ENCODE measurements at places on chromosomes 7 and 10.
A peak's percentile ranks its signal among the peaks of the same experiment; 100 is the strongest.

DNA sequence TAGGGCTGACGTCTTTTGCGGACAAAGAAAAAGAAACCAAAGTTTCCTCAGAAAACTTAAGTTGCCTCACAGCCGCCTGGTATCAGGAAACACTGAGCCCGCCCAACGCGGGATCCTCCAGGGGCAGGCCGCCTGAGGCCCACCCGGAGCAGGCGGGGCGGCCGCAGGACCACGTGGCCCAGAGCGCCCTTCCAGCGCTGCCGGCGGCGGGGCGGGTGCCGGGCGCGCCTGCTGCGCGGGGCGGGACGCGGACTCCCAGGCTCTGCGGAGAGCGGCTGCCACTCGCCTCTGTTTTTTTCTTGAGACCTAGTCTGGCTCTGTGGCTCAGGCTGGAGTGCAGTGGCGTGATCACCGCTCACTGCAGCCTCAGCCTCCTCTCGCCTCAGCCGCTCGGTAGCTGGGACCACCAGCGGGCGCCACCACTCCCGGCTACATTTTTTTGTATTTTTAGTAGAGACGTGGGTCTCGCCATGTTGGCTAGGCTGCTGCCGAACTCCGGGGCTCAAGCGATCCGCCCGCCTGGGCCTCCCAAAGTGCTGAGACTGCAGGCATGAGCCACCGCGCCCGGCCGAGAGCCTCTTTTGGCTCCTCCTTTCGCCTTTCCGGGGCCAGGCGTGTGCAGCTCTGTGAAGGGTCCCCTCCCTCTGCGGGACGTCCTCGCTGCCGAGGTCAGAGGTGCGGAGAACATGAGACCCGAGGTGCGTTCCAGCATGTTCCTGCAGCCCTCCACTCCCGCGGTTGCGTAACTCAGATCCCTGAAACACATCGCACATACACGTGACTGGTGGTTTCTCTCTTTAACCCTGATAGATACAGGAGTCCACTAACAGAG is 11.6 kb upstream of the HNRNPF start:
- peak; percentile 50 for DNase-seq

GRCh38 chr7:35860664-35861063 is 59.8 kb downstream of the SEPTIN7 start:
- no peak for DNase-seq

DNA sequence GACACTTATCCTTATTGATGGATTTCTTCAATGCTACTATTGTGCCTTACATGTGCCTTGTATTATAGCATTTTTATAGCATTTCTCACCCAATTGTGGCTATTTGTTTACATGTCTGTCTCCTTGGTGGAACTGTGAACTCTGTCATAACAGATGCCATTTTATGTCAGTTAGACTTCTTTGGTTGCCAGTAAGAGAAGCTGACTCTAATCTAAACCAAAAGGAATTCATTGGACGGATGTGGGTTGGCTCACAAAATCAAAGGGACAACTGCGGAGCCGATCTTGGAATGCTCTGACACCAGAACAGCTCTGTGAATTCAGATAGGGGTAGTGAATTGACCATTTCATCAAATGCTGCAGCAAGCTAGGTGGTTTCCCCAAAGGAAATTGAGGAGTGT is 15.0 kb downstream of the GARIN1A start:
- DNase-seq = no peak

GRCh38 chr10:95314192-95314918 is 23.6 kb upstream of the PDLIM1 start:
- no peak for DNase-seq

- no peak for DNase-seq
Observed at GRCh38 chr7:47942132-47942531, 6.1 kb downstream of the PKD1L1 start.

DNA sequence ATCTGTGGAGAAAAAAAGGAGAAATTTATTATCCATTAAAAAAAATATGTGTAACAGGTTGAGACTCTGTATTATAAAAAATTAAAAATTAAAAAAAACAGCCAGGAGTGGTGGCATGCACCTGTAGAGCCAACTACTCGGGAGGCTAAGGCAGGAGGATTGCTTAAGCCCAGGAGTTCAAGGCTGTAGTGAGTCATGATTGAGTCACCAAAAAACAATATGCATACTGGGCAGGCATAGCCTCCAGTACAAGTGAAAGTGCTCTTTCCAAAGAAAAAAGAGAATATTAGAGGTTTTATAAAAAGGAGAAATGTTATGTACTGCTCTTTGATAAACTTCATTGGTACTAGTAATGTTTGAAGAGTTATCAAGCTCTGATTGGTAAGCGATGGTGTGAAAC is 647.1 kb upstream of the ZWINT start:
- DNase-seq = no peak

DNA sequence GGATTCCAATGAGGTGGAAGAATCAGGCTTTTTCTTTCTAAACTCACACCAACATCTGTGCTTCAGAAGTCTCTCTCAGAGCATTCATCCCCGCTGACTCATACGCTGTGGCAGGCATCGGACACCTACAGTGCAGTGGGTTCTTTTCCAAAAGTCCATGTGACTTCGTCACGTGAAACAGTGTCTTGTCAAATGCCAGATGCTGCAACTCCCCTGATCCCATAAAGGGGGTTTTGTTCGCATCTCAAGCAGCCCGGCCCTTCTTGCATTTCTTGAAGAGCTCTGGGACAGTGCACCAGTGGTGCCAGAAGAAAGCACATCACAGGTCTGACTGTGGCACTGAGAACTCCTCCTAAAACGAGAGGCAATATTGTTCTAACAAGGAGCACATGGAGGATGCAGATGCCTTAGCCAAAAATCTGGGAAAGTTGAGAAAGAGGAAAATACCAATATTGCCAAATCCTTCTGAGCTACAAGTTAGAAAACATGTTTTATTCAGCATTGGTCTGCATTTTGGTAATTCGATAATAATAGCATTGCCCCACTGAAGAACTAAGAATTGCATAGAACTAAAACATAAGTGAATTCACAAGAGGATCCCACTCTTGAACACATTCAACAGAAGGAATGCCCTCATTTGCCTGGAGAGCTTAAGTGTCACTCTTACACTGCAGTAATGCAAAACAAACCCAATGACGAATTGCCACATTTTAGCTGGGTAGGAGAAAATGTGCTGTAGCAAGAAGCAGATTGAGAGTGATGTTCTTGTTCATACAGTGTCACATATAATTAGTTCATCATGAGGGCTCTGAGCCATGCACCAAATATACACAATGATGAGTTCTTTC is 204.4 kb downstream of the CXCL12 start:
- no peak for DNase-seq

- DNase-seq = no peak
Observed at GRCh38 chr10:103277713-103278536, 987 bp downstream of the INA start.

DNA sequence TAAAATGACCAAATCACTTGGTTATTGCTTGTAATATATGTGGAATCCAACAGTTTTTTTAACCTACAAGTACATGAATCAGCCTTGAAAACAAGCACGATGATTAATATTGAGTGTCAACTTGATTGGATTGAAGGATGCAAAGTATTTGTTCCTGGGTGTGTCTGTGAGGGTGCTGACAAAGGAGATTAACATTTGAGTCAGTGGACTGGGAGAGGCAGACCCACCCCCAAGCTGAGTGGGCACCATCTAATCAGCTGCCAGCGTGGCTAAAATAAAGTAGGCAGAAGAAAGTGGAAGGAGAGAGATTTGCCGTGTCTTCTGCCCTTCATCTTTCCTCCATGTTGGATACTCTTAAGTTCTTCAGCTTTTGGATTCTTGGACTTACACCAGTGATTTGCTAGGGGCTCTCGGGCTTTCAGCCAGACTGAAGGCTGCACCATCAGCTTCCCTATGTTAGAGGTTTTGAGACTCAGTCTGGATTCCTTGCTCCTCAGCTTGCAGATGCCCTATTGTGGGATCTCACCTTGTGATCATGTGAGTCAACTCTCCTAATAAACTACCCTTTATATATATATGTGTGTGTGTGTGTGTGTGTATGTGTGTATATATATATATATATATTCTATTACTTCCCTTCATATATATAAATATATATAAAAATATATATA is 118.4 kb upstream of the WDR11 start:
- DNase-seq = no peak

- no peak for DNase-seq
Observed at GRCh38 chr10:10432296-10433035, 585.2 kb upstream of the CELF2 start.

- no peak for DNase-seq
Observed at GRCh38 chr10:3802526-3803265, 17.7 kb upstream of the KLF6 start.

GRCh38 chr10:86188326-86188725 is 178.3 kb downstream of the GRID1 start:
- DNase-seq = no peak

DNA sequence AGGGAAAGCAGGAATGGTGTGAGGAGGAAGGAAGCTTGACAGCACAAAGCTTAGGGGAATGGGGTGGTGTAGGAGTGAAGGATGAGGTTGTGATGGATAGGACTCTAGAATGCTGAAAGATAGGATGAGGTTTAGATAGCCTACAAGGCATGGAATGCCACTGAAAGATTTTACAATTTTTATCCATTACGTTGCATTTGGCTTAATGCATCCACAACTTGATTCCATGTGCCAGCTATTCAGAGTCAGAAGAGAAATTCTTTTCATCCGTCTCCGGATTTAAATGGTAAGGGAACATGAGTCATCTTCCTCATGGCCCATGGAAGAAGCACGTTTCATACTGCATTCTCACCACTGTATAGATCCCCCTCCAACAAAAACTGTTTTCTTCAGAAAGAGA is 212.4 kb upstream of the BMPER start:
- DNase-seq = no peak

GRCh38 chr10:132447446-132448247 is 50.6 kb downstream of the PWWP2B start:
- DNase-seq = peak; percentile 64

- no peak for DNase-seq
Observed at GRCh38 chr7:111138193-111138569, 47.3 kb downstream of the LRRN3 start.

- no peak for DNase-seq
Observed at GRCh38 chr7:156236181-156236889, 404.2 kb upstream of the RNF32 start.

GRCh38 chr10:51369903-51370302 is 295.6 kb downstream of the PRKG1 start:
- no peak for DNase-seq

DNA sequence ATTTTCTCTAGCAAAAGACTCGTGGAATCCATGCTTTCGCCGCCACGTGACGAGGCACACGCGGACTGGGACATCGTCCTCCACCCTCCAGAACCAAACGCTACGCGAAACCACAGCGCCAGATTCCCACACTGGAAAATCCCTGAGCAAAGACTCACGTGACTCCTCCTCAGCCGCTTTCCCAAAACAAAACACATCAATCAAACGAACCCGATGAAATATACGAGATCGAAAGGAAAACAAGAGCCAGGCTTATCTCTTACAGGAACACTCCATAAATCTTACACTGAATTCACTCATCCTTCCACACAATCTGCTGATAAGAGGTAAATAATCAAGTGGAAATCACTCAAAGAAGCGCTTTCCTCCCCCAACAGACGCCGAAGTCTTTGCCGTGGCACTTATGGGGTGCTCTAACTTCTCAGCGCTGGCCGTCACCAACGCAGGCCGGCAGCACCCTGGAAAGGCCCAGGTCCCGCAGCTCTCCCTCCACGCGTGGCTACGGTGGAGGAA is 23.8 kb downstream of the DIP2C start:
- DNase-seq = no peak

DNA sequence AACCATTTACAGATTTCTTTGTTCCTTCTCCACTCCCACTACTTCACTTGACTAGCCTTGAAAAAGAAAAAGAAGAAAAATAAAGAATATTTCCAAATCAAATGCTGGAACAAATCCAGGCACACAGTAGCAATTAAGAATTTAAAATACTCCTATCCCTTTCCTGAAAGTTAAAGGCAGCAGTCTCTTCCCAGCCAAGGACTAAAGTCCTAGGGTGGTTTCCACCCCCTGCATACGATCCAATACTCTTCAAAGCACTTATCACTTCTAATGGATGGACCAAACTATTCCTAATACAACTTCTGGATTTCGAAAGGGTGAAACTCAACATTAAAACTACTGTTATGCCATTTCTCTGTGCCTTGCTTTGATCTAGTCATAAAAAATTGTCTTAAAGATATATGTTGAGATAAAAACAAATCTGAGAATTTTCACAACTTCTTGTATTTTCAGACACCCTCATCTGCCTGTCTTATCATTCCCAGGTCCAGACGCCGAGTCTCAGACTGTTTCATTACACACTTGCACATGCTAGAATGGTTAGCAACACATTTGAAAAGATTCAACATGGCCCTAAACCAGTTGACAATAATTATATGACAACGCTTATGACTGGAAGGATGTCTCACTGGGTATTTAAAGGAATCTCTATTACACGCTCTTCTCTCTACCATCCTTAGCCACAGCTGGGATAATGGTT is 13.4 kb downstream of the ELMO1 start:
- DNase-seq = no peak
